Right kidney (tissue), 9 donors: ENCODE measurements at places on chromosomes 12 and 14.
A peak's percentile ranks its signal among the peaks of the same experiment; 100 is the strongest.

- DNase-seq, result no peak
These were observed 356.6 kb downstream of the FUT8 start for GRCh38 chr14:65769151-65769550.

DNA sequence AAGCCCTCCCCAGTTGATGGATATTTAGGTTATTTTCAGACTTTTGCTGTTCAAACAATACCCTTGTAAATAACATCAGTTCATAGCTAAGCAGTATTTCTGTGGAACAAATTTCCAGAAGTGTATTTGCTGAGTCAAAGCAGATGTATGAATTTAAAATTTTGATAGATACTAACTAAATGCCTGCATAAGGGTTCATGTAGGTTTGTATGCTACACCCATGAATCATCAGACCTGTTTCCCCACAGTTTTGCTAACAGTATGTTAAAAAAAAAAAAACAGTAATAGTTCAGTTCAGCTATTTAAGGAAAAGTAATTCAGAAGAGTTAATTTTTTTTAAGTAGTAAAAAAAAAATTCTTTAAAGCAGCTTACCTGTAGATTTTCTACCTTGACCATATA is 236.1 kb upstream of the DIO2 start:
- DNase-seq, result no peak

GRCh38 chr14:99118946-99119345 is 153.1 kb downstream of the BCL11B start:
- no peak for DNase-seq

DNA sequence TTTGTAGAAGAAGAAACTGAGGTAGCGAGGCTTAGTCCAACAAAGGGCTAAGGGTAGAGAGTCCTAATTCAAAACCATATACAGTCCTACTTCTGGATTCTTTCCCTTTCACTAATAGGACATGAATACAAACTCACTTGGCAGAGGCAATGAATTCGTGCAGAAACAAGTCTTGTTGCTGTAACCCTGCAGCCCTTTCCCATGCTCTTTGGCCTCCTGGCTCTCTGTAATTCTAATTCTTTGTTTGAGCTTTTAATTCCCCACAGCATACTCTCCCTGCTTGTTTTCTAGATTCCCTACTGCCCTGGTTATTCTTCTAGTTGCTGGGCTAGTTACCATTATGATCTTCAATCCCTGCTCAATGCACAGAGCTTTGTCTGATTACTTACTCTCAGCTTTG is 381.4 kb downstream of the ETNK1 start:
- DNase-seq, result no peak

DNA sequence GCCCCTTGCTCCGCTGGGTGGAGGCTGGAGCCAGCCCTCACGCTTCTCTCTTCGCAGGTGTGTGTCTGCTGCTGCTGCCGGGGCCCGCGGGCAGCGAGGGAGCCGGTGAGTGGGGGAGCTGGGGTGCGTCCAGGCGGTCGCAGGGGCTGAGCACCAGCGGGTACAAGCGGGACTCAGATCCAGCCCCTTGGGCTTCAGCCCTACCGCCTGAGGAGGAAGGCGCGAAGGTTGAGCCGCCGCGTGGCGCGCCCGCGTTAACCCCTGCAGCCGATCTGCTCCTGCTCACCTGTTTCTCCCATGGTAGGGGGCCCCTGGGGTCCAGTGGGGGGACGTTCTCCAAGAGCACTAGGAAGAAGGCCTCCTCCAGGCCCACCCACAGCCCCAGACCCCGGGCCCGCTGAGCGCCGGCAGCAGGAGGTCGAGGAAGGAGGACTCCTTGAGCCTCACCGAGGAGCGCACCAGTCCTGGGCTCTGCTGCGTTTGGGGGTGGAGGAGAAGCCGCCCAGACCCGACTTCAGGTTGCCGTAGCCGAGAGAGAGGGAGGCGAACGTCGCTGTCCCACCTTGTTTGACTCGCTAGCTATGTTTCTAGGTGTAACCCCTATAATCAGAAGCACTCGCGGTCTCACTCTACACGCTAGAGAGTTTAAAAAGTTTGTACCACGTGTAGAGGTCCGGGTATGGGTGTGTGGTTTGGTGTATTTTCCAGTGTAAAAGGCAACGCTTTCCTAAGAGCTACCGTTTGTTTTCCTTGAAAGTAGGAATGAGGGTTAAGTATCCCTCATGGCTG is 834 bp downstream of the COCH start:
- DNase-seq, result peak; percentile 55

GRCh38 chr12:49133590-49133989 is 2.4 kb upstream of the TUBA1B start:
- DNase-seq, result no peak

DNA sequence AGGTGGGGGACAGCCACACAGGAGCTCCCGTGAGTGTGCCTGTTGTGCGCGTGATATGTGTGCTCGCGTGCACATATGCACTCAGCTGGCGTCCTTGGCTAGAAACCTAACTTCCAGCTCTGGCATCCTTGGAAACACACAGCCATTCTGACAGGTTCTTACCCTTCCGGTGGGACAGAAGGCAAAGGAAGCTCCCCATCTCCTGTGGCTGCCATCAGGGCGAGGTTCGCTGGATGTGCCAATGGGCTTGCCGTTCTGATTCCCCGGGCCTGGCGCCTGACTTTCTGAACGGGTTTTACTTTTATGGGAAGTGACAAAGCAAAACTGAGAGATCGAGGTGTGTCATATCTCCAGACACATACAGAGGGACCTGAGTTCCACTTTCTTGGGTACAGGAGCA is 124.7 kb downstream of the PAPOLA start:
- no peak for DNase-seq

DNA sequence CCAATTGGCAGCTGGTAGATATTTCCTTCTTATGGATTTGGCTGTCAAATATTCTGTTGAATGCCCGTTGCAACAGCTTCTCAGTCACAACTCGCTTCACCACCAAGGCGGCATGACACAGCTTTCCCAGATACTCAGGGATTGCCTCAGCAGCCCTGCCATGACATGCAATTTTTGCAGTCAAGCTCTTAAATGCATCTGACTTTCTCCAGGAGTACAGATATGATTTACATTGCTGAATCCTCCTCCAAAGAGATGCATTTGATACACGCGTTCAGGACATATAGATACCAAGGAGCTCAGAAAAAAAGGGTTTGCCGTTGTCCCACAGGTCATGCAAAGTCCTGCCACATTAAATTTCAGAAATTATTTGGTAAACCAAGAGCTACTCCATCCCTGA is 6.5 kb downstream of the KRT5 start:
- DNase-seq, result no peak

GRCh38 chr12:53300187-53300586 is 692 bp downstream of the MYG1 start:
- no peak for DNase-seq

GRCh38 chr12:59007620-59008019 is 87.3 kb upstream of the LRIG3 start:
- no peak for DNase-seq

DNA sequence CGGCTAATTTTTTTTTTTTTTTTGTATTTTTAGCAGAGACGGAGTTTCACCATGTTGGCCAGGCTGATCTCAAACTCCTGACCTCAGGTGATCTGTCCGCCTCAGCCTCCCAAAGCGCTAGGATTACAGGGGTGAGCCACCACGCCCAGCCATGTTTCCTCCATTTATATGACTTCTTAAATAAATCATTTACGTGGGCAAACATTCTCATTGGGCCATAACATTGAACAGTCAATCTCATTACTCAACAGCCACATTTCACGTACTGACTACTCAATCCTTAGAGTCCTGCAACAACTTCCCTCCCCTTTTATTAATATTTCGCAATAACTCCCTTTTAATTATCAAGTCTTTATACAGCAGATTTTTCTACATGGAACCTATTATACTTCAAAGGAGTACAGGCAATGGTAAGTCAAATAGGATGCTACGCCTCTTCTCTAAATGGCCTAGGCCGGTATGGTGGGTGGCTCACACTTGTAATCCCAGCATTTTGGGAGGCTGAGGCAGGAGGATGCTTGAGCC is 7.4 kb upstream of the CSRNP2 start:
- no peak for DNase-seq

GRCh38 chr14:95668235-95668772 is 17.9 kb upstream of the TCL1B start:
- DNase-seq, result no peak
